NCI-H2029 (cell line): ENCODE measurements at places on chromosomes 12 and 14.
A peak's percentile ranks its signal among the peaks of the same experiment; 100 is the strongest.

- DNase-seq: peak; percentile 25
These were observed 49.2 kb upstream of the PTHLH start for GRCh38 chr12:28021704-28022103.

DNA sequence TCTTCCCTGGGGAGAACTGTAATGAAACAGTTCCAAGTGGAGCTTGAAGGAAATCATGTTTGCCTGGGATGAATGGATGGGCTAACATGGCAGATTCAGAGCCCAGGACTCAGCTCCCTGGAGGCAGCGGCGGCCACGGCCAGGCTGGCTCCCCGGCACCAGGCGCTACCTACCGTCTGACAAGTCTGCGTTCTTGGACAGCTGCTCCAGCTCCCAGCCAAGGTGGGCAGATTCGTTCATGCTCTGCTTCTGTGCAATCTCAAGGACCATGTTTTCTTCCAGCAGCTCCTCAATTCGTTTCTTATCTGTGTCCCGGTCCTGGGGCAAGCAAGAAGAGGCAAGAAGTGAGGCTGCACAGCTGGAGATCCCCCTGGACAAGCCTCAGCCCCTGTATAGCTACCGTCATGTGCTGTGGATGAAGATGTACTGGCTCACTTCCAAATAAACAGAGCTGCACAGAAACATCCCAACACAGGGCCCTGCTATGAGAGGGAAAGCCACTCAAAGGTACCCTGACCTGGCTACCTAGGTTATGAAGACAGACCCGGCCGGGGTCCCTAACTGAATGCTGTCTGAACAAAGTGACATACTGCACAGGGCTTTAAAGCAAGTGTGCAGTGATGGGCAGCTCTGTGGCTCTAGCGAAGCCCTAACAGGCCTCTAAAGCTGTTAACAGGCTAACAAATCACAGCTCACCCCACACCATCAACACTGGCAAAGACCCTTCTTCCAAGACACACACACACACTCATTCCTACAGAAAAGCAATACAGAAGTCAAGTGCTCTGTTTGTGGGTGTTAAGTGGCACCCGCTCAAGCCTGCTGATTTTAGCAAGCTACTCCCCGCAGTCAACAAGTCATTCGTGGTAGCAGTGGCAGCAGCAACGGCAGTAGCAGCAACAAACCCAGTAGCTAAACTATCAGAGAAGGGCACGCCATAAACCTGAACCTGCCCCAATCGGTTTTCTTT lies 80.4 kb upstream of the GPR68 start:
- no peak for DNase-seq

- no peak for DNase-seq
These were observed 79.4 kb upstream of the GZMB start for GRCh38 chr14:24713404-24713803.

DNA sequence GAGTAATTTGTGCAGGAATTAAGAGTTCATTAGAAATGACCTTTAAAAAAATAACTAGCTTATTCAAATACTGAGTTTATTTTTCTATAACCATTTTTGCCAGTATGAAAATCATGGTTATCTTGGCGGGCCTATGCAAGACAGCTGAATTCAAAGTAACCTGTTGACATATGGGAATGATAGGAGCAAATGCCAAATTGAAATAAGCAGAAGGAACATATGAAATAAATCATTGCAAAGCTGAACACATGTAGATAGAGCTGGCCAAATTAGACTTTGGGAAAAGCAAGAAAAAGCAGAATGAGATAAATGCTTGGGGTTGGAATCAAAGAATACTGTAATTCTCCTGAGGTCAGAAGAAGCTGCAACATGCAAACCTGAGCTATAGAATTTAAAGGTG lies 372.5 kb downstream of the ADAMTS20 start:
- no peak for DNase-seq

GRCh38 chr12:1628666-1629337 lies at the start of gene WNT5B:
TSS of gene WNT5B (plus strand) at chr12:1629231. CDS start at chr12:1631355, 2,124 bp downstream.
- no peak for DNase-seq

DNA sequence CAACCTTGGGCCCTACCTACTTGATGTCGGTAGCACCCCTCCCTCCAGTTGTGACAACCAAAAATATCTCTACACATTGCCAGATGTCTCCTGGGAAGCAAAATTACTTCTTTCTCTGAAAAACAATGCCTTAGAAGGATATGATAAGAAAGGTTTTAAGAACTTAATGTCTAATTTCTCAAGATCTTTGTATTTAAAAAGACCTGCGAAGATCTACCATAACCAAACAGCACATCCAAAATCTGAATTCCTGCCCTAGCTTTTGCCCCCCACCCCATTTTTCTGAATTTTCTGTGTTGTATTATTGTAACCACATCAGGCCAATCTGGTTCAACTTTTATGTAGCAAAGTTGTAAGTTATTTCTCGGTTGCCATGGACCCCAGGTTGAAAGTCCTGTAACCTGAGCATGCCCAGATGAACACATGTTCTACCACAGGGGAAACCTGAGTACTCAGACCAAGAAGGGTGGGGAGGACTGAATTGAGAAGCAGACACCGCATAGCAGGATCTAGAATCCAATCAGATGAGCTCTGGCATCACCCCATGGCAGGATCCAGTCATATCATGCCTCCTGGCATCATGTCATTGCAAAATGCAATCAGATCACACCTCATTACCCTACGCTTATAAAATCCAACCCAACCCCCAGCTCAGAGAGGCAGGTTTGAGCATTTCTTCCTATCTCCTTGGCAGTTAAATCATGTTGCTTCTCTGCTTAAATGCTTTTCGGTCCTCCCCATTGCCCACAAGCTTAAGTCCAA lies 8.7 kb downstream of the TMEM253 start:
- no peak for DNase-seq

GRCh38 chr12:67237231-67237630 lies 31.9 kb upstream of the CAND1 start:
- DNase-seq: no peak

DNA sequence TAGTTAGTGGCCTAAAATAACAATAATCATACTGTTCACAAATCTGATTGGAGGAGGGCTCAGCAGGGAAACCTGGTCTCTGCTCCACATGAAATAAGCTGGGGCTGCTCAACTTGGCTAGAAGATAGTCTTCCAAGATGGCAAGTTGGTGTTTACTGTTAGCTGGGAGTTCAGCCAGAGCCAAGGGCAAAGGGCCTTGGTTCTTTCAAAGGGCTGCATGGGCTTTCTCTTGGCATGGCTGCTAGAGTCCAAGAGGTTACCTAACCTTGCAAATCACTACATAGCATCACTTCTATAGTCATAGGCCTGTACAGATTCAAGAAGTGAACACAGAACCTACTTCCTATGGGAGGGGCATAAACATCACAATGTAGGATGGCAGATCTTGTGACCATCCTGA lies 7.1 kb downstream of the EXOC5 start:
- DNase-seq: no peak

GRCh38 chr14:24706351-24706750 lies 72.4 kb upstream of the GZMB start:
- DNase-seq: no peak

DNA sequence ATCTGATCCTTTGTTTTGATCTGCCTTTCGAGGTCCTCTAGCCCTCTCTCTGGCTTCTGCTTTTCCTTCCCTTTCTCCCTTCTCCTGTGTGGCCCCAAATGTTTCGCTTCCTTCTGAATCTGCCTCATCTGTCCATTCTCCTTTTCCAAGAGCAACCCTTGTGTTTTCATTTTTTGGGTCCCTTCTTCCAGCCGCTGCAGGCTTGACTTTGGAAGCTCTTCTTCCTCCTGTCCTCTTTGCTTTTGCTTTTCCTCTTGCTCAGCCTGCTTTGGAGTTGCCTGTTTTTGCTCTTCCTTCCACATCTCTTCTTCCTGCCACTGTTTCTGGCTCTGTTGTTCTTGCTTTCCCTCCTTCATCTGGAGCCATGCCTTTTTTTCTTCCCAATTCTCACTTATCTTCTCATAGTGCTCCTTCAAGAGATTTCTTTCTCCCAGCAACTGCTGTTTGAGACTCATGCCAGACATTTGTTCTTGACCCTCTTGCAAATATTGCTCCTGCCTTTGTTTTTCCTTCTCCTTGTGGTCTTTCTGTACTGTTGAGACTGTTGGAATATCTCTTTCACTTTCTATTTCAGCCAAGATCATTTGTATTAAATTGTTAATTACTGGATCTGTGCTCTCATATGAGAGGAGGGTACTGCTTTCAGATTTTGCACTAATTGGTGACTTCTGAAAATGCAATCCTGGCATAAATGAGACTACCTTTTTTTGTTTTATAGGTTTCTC lies 42.4 kb downstream of the FAM186A start:
- DNase-seq: no peak

- no peak for DNase-seq
These were observed 104.0 kb upstream of the PLEKHA5 start for GRCh38 chr12:19025582-19025981.

- DNase-seq: no peak
These were observed 139.8 kb downstream of the ANO6 start for GRCh38 chr12:45355730-45356129.

GRCh38 chr12:21475552-21475951 lies 25.9 kb downstream of the RECQL start:
- no peak for DNase-seq

- no peak for DNase-seq
These were observed 161.7 kb downstream of the TMX1 start for GRCh38 chr14:51401756-51402155.

DNA sequence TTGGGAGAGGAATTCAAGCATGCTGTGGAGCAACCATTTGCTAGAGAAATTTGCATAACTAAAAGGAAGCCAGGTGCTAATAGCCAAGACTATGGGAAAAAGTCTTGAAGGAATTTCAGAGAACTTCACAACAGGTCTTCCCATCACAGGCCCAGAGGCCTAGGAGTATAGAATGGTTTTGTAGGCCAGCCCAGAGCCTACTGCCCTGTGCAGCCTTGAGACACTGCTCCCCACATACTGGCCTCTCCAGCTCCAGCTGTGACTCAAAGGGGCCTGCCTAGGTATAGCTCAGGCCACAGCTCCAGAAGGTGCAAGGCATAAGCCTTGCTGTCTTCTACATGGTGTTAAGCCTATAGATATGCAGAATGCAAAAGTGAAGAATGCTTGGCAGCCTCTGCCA lies 227.1 kb downstream of the SLC2A13 start:
- DNase-seq: no peak

- no peak for DNase-seq
These were observed 14.2 kb downstream of the UBE3B start for GRCh38 chr12:109491671-109492070.

DNA sequence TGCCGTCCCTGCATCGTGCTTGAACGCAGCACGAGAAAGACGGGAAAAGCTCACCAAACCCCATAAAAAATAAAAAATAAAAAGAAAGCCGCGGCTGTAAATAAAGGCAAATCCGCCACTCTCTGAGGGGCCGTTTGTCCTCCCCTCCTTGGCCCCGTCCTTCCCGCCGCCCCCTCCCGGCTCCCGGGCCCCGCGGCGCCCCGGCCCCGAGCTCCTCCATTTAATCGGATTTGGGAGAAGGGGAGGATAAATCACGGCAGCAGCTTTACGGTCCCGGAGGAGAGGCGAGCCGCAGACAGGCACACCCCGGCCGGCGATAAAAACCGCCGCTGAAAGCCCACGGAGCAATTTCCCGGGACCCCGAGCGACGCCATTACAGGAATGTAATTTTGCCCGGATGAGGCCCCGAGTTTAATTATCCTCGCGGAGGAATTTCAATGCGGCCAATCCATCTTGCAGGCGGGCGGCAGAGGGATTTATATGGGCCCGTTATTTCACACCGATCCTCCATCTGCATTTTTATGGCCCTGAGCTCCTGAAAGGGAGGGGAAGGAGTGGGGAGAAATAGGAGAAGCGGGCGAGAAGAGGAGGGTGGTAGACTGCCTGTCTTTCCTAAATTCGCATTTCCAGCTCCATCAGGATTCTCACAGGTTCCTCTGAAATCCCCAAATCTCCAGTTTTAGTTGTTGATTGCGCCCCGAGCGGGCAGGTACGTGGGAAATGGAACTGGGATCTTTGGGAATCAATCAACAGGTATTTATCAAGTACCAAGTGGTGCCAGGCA lies 1.3 kb upstream of the ATP5MC2 start:
- no peak for DNase-seq

DNA sequence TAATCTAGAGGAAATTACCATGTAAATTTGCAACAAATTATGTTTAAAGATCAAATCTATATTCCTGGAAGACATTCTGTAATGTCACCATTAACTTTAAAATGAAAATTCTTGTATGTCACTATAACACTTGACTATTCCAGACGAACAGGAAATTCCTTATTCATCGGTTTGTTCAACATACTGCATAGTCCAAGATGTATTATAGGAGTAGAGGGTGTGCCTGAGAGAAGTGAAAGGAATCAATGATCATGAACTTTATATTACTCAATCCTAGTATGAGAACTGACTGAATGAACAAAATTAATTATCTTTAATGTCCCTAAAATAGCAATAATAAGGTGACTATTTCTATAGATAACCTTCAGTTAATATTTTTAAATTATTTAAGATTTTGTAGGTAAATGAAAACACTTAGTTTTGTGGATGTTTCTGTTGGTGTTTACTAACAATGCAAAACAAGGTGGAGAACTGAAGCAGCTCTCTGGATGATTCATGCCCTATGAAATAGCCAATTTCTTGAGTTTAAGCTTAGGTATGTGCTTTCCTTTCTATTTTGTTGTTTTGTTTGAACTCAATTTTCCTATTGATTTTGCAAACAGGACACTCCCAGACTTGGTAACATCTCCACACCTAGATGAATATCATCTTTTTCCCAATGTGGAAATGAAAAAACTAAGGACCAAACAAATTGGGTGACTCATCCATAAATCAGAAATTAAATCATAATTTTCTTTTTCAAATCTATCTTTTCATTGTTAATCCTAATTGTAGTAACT lies 18.2 kb upstream of the ITPR2 start:
- DNase-seq: no peak

- DNase-seq: no peak
These were observed 316.5 kb upstream of the OR4E1 start for GRCh38 chr14:21990116-21990515.

- DNase-seq: peak; percentile 26
These were observed 570 bp upstream of the MRPS35 start for GRCh38 chr12:27709932-27710591.

- no peak for DNase-seq
These were observed 191.5 kb downstream of the NTF3 start for GRCh38 chr12:5623411-5623810.

GRCh38 chr12:1879633-1880032 lies 38.8 kb downstream of the CACNA2D4 start:
- no peak for DNase-seq

DNA sequence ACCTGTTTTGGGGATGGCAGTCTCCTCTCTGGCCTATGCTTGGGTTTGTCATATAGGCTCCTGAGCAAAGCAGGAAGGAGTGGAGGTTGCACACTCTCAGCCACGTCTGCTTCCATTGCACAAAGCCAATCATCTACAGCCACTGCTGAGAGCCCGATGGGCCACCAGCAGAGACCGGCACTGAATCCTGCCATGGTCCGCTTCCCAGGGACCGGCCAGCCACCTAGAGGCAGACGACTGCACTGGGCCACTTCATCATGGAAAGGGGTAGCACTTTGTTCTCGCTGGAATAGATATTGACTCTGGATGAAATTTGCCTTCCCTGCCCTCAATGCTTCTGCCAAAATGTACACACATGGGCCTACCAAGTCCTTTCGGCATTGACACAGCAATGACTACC lies 22.3 kb downstream of the DLK1 start:
- no peak for DNase-seq

GRCh38 chr12:43282106-43282505 lies 269.9 kb downstream of the ADAMTS20 start:
- no peak for DNase-seq
